ENCODE measurements at places on chromosomes 1 and 21.

DNA sequence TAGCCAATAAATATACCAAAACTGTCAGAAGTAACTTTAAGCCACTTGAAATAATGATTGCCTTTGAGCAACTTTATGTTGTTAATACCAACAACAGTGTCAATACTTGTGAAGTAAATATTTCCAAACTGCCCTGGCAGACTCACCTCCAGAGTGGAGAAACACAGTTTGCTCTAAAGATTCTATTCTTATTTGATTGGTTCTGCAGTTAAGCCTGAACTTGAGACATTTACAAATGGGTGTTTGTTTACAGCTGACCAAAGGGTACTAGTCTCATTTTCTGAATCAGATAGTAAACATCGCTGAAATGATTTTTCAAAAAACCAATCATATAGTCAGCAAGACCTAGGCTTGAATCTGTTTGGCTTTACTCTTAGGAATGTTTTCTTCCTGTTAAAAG is 1.3 kb upstream of the MYOC start:
- no peak for DNase-seq

- DNase-seq = no peak
These were observed at the start of gene KIAA1614 for GRCh38 chr1:180912801-180913565. Gene KIAA1614 (plus strand): TSS chr1:180912897. CDS start chr1:180913244, 347 bp downstream.

- no peak for DNase-seq
These were observed 7.5 kb downstream of the MINDY1 start for GRCh38 chr1:150999051-150999674.

GRCh38 chr1:95371666-95372282 is 137.8 kb downstream of the RWDD3 start:
- no peak for DNase-seq

DNA sequence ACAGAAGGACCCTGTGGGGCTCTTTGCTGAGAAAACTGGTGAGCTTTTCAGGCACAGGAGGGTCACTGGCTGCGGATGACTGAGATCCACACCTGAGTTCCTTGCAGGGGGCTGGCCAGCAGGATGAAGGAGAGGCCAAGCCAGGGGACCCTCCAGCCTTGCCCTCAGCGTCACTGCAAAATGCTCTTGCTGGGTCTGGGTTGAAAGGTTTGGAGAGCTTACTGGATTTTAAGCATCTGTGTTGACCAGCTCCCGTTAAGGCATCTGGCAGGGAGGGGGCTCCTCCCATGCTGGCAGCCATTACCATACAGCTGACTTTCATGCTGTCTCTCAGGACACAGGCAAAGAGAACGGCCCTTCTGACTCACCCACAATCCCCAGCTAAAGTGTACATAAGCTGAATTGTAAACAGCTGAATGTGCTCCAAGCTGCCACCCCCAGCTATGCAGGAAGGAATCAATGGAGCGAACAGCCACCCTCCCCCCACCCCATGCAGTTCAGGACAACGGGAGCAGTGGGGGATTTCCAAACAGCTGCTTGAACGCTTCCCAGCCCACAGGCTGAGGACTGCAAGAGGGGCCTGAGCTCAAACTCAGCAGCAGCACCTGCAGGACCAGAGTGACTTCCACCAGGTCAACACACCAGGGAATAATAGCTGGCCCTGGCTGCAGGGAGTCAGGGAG is 21.3 kb upstream of the A3GALT2 start:
- no peak for DNase-seq

DNA sequence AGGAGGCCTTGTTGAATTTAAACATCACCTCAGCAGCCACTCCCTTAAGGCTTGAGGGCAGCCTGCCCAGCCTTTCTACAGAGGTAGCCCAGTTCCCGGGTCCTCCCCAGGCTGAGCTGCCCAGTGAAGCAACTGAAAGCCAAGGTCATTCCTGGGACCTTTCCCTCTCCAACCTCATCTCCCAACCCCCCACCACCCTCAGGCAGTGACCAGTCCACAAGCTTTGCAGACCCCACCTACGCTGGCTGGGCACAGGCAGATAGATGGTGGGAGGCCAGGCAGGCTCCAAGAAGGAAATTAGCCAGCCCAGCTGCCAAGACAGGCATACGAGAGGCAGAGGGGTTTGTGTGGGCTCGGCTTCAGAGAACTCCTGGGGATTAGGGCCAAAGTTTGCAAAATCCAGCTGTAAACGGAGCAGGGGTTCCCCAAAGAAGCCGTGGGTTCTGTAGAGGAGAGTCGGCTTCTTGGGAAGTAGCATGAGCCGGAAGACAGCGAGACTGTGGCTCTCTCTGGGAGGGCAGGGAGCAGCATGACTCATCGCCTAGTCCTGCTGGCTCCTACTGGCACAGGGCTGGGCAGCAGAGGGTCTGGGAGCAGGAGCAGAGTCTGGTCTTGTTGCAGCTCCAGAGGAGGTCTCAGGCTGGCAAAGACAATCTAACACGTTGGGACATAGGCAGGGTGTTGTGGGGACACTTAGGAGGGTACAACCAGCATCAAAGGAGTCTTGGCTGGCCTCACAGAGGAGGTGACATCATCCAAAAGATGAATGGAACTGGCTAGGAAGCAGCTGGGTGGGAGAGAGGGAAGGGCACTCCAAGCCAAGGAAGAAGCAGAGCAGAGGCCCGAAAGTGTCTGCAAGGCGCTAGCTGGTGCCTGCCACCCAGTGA is 2.8 kb upstream of the ZC3H12A start:
- DNase-seq = no peak

GRCh38 chr1:201456499-201457309 is 12.3 kb downstream of the PHLDA3 start:
- no peak for DNase-seq

DNA sequence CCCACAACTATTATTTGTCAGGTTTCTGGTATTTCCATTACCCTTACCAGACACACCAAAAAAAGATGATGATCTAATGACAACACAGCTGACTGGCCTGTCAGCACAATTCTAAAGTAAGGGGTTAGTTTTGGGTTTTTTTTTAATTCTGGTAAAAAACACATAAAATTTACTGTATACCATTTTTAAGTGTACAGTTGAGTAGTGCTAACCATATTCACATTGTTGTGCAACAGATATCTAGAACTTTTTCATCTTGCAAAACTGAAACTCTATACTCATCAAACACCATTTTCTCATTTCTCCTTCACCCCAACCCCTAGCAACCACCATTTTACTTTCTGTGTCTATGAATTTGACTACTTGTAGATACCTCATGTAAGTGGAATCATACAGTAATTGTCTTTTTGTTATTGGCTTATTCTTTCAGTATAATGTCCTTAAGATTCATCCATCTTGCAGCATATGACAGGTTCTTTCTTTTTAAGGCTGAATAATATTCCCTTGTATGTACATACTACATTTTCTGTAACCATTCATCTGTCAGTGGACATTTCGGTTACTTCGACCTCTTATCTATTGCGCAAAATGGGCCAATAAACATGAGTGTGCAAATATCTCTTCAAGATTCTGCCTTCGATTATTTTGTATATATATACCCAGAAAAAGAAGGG is 29.8 kb downstream of the ARNT start:
- DNase-seq = no peak

- DNase-seq = no peak
These were observed 56.3 kb downstream of the SMYD3 start for GRCh38 chr1:246450611-246451251.

- DNase-seq = no peak
These were observed 103.8 kb upstream of the PDE4B start for GRCh38 chr1:65688848-65689247.

GRCh38 chr1:18182398-18183160 is 75.0 kb downstream of the IGSF21 start:
- no peak for DNase-seq

- no peak for DNase-seq
These were observed 390.1 kb downstream of the LTN1 start for GRCh38 chr21:28602546-28602945.

DNA sequence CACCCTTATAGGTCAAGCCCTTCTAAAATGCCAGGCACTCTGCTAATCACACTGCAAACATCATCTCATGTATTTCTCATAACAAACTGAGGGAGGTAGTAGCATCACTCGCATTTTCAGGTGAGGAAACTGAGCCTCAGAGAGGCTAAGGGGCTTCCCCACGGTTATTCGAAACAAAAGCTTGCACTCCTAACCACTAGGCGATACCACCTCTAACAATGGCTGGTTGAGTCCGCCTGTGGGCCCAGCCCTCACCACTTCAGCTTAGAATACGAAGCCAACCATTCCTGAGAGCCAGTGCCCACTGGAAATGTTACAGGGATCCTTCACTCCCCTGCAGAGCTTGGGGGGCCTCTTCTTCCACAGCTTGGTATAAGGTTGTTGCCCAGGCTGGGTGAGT is 65.3 kb upstream of the TENT5C start:
- no peak for DNase-seq

DNA sequence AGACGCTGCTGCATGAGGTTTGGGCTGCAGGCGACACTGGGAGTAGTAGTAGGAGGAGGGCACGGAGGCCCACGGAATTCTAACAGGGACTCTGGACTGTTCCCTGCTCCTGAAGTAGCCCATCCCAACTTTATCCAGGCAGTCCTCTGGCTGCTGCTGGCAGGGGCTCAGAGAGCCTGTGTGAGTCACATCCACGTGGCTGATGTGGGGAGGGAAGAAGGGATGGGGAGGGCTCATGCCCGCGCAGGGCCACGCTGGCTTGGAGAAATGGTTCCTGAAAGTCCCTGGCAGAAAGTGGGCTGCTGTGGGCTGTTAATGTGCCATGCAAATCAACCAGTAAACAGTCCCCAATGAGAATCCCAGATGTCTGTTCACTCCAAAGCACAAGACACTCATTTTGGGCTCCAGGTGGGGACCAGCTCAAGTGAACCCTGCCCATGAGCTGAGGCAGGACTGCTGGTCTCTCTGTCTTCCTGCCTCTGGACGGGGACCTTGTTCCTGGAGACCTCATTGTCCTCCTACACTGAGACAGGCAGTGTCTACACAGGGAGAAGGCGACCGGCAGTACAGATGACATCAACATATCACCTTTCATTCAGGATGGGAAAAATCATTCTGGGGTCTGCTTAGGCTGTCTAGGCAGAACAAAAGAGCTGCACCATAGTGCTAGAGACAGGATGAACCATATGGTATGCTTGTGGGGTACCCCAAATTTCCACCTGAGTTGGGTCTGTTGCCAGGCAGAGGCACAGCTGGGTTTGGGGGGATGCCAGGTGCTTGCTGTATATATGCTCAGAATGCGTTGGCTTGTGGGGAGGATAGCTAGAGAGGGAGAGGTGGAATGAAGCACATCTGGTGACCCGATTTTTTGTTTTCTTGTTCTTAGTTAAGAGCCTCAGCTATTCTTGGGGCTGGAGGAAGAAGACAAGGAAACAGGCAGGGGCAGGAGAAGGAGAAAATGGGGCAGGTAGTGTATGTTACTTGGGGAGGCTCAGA is 57.9 kb upstream of the FMOD start:
- no peak for DNase-seq

- DNase-seq = no peak
These were observed 1312.2 kb downstream of the PLA2G4A start for GRCh38 chr1:188140958-188141357.

GRCh38 chr21:26748066-26748465 is 97.1 kb downstream of the ADAMTS1 start:
- no peak for DNase-seq

GRCh38 chr21:45558044-45558721 is 15.9 kb upstream of the SLC19A1 start:
- DNase-seq = no peak

GRCh38 chr1:208525417-208525816 is 281.2 kb upstream of the PLXNA2 start:
- no peak for DNase-seq

GRCh38 chr1:198970916-198971315 is 332.1 kb downstream of the PTPRC start:
- no peak for DNase-seq

- no peak for DNase-seq
These were observed 43.6 kb downstream of the TBX15 start for GRCh38 chr1:118944546-118944945.

- DNase-seq = no peak
These were observed 12.2 kb upstream of the SPEN start for GRCh38 chr1:15835205-15835740.

GRCh38 chr1:194952171-194952570 is 1656.1 kb downstream of the KCNT2 start:
- no peak for DNase-seq

GRCh38 chr21:34936371-34936789 is 112.7 kb downstream of the RUNX1 start:
- no peak for DNase-seq

DNA sequence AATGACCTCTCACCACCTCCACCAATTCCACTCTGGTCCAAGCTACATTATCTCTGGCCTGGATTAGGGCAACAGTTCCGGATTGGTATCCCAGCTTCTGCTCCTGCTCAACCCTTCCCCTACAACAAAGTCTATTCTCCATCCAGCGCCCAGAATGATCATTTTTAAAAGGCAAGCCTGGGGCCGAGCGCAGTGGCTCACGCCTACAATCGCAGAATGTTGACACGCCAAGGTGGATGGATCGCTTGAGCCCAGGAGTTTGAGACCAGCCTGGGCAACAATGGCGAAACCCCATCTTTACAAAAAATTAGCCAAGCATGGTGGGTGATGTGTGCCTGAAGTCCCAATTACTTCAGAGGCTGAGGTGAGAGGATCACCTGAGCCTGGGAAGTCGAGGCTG is 2.2 kb downstream of the LYST start:
- DNase-seq = no peak

DNA sequence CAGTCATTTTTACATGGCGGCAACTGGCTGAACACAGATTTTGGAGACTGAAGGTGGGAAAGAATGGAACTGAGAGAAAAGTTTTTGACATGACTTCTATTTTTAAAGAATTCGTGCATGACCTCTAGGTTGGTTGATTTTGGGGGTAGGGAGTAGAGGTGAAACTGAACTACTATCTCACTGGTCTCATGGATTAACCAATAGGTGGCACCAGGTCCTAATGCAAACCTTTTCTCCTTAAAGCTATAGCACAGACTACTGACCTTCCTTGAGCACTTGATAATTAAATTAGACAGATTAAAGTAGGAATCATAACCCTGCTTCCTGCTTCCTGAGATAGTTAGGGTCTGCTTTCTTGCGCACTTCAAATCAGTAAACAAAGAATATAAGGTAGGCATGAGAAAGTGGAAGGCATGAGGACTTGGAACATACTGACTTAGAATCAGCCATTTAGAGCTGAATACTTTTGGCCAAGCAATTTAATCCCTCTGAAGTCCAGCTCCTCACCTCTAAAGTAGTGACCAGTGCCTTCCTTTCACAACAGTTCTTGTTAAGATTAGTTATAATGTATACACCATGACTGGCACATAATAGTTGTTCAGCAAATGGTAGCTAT is 206.0 kb downstream of the CENPF start:
- no peak for DNase-seq

DNA sequence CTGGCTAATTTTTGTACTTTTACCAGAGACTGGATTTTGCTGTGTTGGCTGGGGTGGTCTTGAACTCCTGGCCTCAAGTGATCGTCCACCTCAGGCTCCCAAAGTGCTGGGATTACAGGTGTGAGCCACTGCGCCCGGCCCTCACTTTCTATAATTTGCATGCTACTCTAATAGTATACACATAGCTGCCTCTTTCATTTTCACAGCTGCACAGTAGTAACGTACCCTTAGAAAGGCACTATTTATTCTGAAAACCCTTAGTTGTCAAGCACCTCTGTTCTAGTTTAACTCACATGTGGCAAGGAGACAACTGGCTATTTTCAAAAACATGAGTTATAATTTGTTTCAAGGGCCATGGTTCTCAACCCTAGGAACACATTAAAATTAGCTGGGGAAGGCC is 17.2 kb downstream of the TPM3 start:
- no peak for DNase-seq

All from stimulated activated CD4-positive, alpha-beta T cell treated with anti-CD3 and anti-CD28 coated beads, Interleukin-1b, Interleukin-23, amount 100 ng/mL, for 1 hour (primary cell).